ENCODE measurements at places on chromosomes 6 and 20.

DNA sequence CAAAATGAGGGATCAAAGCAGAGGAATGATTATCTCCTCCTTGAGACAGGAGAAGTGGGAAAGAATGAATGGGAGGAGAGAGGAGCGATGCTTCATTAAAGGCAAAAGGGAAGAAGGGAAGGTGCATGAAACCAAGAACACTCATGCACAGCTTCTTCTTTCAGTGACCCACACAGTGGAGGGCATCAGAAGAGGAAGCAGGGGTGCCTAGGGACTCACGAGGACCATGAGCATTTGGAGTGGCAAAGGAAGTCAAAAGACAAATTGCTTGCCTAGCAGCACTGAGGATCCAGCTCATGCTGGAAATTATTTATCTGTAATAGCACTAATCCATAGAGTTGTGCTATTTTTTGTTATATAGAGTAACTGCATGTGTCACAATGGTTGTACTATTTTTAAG is 66.1 kb downstream of the SMLR1 start:
- no peak for DNase-seq

GRCh38 chr6:33757906-33758305 is 11.2 kb upstream of the IP6K3 start:
- no peak for DNase-seq

- no peak for DNase-seq
Observed at GRCh38 chr20:63508072-63508768, 9.3 kb upstream of the EEF1A2 start.

GRCh38 chr6:33430991-33431879 is 11.4 kb downstream of the SYNGAP1 start:
- DNase-seq: peak; percentile 64

GRCh38 chr6:135126034-135126433 is 55.1 kb upstream of the MYB start:
- no peak for DNase-seq

DNA sequence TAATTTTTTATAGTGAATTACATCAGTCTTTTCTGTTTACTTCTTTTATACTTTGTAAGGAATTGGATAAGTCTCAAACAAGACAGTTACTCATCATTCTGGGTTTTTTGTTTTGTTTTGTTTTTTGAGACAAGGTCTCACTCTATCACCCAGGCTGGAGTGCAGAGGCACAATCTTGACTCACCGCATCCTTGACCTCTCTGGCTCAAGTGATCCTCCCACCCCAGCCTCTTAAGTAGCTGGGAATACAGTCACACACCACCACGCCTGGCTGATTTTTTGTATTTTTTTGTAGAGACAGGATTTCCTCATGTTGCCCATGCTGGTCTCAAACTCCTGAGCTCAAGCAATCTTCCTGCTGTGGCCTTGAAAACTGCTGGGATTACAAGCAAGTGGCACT is 524.3 kb downstream of the EYS start:
- no peak for DNase-seq

DNA sequence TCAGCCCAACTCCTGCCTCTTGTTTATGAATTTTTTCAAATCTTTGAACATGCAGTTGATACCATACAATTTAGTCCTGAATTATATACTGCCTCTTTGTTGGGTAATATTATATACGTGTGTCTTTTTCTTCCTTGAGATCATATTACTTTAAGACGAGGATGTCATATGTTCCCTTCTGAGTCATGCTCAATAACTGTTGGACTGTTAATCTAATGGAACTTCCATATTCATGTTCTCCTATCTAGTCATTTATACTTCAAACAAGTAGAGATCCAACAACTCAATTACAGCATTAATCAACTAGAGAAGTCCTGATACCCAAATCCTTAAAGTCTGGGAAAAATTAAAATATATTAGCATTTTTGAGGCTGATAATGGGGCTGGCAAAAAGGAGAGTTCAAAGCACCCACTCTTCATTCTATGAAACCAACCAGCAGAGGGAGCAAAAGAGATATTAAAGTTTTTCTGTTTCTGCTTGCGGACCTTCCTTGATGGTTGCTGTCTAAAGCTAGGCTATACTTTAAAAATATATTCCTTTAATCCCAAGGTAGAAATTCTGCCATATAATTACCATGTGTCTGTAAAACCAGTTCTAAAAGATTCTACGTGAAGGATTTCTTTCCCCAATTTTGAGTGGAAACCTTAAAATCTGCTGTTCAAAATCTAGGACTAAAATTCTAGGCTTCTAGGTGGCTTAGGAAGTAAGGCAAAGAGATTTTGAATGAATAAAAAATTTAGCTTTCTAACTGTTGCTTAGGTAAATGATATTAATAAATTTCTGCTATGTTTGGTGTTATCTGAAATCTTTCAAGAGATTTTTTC is 498.9 kb downstream of the BCKDHB start:
- peak; percentile 57 for DNase-seq

DNA sequence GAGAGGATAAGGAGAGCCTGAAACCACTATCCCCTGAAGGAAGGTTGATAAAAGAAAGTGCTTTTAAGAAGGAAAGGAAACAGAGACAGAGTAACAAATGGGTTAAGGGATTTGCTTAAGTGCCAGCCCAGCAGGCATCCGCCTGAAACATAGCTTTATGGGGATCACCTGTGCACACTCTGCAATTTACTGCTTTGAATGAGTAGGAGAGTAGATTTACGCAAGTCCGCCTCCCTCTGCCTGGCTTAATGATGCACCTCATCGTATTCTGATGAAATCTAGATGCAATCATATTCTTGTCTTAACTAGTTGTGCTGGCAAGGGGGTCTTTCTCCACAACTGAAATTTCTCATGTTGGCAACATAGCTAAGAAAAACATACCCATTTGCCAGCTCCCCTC is 101.1 kb upstream of the ID4 start:
- no peak for DNase-seq

- no peak for DNase-seq
Observed at GRCh38 chr6:124283486-124283885, 479.8 kb downstream of the NKAIN2 start.

- no peak for DNase-seq
Observed at GRCh38 chr6:43736211-43736786, 33.7 kb upstream of the VEGFA start.

- DNase-seq: no peak
Observed at GRCh38 chr6:66599541-66599940, 892.5 kb upstream of the EYS start.

DNA sequence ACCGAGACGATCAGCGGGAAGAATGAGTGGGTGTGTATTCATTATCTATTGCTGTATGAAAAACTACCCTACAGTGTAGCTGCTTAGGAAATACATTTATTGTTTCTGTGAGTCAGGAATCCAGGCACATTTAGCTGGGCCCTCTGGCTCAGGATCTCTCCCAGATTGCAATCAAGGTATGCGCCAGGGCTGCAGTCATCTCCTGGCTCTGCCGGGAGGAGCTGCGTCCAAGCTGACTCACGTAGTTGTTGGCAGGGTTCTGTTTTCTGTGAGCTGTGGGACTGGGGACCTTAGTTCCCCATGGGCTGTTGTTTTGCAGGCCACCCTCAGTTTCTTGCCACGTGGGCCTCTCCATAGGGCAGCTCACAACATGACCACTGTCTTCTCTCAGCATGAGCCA is 68.2 kb upstream of the FUCA2 start:
- peak; percentile 89 for DNase-seq

DNA sequence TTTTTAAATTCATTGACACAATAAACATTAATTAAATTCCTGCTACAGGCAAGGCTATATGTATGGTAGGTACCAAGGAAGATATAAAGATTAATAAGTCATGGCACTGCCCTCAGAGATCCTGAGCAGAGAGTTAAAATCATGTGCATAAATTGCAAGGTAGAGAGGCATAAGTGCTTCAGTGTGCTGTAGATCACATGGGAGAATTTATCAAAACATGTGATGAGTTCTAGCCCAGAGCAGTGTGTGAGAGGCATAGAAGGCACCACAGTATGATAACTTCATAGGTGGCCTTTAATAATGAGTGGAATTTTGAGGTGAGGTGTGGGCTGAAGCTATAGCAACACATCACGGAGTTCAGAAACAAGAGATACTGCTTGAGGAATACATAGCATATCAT is 465.9 kb upstream of the RNF217 start:
- no peak for DNase-seq

DNA sequence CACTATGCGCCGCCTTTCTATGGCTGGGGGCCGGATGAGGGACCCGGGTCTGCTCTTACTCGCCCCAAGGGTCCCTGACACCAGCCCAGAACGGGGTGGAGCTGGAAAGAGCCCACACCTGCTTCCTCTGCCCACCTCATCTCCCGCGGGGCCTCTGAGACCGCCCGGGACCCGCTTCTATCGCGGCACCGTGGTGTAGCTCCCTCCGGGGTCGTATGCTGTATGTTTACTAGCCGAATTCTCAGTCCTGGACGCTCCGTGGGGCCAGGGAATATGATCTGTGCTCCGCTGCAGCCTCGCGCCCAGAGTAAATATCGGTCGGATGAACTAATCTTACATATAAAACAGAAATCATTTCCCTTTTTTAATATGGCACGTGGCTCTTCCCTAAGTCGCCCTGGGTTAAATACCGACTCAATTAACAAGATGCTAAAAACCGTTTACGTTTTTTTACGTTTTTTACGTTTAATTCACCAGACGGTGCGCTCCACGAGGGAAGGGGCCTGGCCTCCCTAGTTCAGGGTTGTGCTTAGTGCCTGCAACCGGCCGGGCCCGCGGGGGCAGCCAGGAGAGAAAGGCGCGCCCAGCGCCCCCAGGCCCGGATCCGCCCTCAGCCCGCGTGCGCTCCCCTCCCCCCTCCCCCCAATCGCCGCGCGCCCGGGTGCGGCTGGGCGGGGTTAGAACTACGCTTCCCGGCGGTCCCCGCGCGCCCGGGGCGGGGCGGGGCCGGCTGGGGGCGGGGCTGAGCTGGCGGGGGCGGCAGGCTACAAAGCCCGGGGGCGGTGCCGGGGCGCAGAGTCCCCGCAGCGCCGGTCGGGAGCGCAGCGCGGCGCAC is at the start of gene RBM38:
Gene RBM38, plus strand, starts transcription at position 793 of the 835 bp plus-strand sequence. CDS start 186 bp downstream, outside the sequence.
- DNase-seq: peak; percentile 70

DNA sequence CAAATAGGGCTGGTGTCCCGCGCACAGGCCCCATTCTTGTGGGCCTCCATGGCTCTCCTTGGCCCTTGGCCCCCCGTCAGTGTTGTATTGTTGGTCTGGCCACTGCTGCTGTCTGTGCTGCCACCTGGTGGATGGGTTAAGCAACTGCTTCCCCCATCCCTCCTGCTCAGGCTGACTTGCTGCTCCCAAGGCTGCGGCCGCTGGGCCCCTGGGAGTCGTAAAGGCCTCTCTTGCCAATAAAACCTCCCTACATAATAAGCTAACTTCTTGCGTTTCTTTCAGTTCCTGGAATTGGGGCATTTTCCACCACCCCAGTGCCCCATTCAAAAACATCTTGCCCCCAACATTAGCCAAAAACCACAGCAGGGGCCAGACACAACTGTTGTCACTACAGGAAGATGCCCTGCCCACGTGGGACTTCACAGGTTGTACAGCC is 27.1 kb downstream of the CD83 start:
- DNase-seq: peak; percentile 74

DNA sequence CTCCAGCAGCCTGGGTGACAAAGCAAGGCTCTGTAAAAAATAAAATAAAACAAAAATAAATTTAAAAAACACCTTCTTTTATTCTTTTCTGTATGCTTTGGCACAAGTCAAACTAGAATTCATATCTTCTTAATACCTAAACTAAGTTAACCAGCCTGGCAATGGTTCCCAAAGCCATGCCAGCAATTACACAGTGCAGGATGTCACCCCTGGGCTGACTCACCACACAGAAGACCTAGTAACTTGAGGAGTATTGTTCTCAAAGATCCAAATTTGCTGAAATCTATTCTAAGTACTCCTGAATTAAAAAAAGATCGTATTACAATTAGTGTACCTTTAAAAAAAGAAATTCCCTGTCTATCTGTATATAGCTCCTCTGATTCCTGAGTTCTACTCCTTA is 162.7 kb upstream of the SGK1 start:
- DNase-seq: no peak

GRCh38 chr20:10385850-10386544 is 48.0 kb downstream of the MKKS start:
- DNase-seq: no peak

DNA sequence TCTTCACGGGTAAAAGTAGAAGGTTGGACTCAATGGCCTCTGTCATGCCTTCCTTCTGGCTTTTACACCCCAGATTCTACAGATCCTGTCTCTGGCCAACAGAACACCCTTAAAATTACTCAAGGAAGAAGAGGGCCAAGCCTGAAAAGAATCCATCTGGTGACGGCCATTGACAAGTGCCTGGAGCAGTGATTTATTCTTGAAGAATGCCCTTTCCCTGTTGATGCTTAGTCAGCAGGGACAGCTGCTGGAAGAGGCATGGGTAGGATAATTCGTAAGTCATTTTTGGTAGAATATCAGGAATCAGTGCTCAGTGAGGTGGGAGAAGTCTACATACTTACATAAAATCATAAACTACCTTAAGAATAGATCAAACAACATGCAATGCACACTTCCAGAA is 397.9 kb downstream of the SAMD5 start:
- peak; percentile 61 for DNase-seq

DNA sequence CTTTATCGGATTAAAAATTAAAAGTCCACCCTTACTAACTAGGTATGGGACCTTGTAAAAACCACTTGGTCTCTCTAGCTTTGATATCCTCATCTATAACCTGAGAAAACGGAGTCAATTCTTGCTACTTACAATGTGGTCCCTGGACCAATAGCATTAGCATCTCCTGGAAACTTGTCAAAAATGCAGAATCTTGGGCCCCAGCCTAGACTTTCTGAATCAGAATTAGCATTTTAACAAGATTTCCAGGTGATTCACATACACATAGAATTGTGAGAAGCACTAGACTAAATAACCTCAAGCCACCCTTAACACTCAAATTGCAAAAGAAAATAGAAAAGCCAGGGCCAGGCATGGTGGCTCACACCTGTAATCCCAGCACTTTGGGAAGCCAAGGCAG is 96.6 kb downstream of the RNGTT start:
- no peak for DNase-seq

GRCh38 chr6:150149146-150149545 is 6.3 kb downstream of the PPP1R14C start:
- no peak for DNase-seq

DNA sequence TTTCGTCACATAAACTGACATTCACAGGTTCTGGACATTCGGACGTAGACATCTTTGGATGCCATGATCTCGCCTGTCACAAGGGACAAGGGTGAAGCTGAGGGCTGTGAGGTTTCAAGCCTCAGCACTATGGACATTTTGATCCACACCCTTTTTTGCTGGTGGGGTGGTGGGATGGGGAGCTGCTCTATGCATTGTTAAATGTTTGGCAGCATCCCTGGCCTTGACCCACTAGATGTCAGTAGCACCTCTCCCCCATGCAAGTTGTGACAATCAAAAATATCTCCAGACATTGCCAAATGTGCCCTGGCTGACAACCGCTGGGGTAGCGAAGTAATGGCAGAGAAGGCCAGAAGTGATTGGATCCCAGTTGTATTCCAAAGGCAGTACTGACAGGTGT is 229.4 kb downstream of the TSHZ2 start:
- no peak for DNase-seq
